ENCODE measurements at places on chromosomes 4 and X. TPM values are rescaled to one million over a fixed set of nuclear protein-coding genes. Genes with fewer than 3 reads are reported as not detected.

- no peak overlapping the region for H3K27ac ChIP-seq
- DNase-seq: no peak
- H3K27me3 ChIP-seq: no peaks in the 10 kb centered on the region
- H3K4me1 ChIP-seq: no peaks in the 10 kb centered on the region
- no peaks in the 10 kb centered on the region for H3K36me3 ChIP-seq
These were observed 313.9 kb downstream of the ASMT start for GRCh38 chrX:1928805-1929204.

GRCh38 chr4:182869697-182870096 is 47.5 kb downstream of the DCTD start:
- no peaks in the 10 kb centered on the region for H3K27me3 ChIP-seq
- DNase-seq: no peak
- H3K4me3 ChIP-seq: no peak overlapping the region
- no peak overlapping the region for H3K27ac ChIP-seq
- no peaks in the 10 kb centered on the region for H3K36me3 ChIP-seq
- H3K4me1 ChIP-seq: peaks cover 6% of the 10 kb centered on the region

DNA sequence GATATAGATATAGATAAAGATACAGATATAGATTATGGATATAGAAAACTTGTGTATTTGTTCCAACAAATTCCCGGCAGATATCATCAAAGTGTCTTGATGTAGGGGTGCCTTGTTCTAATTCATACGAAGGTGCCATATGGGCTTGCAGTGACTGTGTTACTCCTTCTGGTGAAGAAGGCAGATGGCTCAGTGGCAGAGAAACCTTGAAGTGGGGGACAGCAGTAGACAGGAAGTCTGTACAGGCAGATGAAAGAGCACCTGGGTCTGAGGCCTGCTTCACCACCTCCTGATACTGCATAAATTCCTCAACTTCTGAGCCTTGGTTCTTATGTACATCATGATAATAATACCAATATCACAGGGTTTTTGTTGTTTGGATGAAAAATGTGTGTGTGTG is 179.5 kb upstream of the GATB start:
- DNase-seq: no peak
- H3K27ac ChIP-seq: no peak overlapping the region
- H3K4me1 ChIP-seq: no peaks in the 10 kb centered on the region

GRCh38 chr4:26273616-26273980 is 47.2 kb upstream of the RBPJ start:
- no peak overlapping the region for H3K27ac ChIP-seq
- H3K4me1 ChIP-seq: no peaks in the 10 kb centered on the region
- DNase-seq: no peak
- H3K36me3 ChIP-seq: no peaks in the 10 kb centered on the region

DNA sequence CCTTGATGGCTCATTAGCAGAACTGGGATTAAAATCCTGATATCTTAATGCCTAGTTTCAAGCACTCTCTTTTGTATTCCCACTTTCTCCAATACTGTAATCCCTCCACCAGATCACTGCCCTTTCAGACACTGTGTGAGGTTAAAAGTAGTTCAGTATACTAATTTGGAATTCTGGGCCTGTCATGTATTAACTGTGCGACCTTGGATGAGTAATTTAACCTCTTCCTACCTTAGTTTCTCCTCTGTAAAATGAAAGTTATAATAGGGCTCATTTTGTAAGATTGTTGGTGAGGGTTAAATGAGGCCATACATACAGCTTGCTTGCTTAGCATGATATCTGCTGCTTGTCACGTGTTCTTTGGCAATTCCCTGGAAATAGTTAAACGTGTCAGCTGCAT is 207.3 kb upstream of the HS3ST1 start:
- H3K4me1 ChIP-seq: no peaks in the 10 kb centered on the region
- H3K36me3 ChIP-seq: no peaks in the 10 kb centered on the region
- no peaks in the 10 kb centered on the region for H3K27me3 ChIP-seq
- no peak for DNase-seq
- no peak overlapping the region for H3K4me3 ChIP-seq
- no peak overlapping the region for H3K27ac ChIP-seq

GC gene
- total RNA-seq: not detected

ANK2 gene
- 68.4 TPM for total RNA-seq

STS gene
- total RNA-seq: 10.9 TPM
